SJCRH30 (cell line): ENCODE measurements at places on chromosomes 4 and X.

GRCh38 chr4:123299212-123299691 is 97.3 kb upstream of the SPRY1 start:
- DNase-seq: no peak

DNA sequence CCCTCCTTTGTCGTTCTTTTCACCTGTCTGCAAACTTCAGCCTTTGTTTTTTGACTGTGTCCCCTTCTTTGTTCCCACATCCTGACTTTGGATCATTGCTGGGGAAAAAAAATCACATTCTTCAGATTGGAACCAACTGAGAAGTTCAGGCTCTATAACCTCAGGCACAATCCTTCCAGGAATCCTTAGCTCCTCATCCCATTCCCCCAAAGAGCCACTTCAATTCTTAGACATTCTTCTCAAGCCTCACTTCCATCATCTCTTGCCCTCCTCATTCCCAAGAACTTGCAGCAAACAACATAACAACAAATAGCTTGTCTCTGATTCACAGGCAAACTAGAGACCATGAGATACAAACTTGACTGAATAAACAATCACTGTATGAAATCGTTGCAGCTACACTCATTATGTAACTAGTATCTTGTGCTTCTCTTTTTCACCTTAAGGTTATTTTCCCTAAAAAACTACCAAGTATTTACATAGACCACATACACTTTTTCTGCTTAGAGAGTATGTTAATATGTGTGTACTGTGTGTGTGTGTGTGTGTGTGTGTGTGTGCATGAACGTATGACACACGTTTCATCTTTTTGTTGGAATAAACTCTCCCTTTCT is 26.4 kb upstream of the PGM2 start:
- DNase-seq: no peak

- no peak for DNase-seq
These were observed 141.7 kb upstream of the RAI2 start for GRCh38 chrX:18002791-18003190.

DNA sequence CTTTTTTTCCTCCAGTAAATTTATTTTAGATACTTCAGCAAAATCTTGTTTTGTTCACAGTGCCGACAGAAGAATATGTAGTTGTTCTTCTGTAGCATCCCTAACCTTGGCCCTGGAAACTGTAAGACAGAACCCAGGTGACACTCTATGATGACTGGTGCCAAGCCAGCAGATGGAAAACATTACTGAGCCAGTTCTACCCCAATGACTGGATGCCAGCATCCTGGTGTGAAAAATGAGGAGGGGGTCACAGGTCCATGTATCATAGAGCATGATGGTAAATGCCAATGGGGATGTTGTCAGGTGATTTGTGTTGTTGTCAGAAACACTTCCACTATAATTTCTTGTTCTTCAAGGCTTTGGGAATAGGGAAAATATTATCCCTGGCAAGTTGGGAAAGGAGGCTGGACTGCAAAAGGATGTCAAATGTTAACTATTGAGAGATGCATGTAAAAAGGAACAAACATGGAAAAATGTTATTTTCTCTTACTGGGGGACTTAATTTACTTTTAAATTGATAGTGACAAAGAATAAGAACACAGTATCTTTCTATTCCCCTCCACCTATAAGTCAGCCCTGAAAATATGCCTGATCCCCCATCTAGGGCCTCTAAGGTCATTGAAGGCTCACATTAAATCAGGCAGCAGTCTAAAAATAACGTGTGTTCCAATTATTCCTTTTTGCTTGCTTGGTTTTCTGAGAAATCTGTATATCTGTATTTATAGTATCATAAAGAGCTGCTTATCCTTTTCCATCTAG is 159.8 kb downstream of the RASL11B start:
- no peak for DNase-seq

- DNase-seq: peak; percentile 1
These were observed 68.2 kb downstream of the USP9X start for GRCh38 chrX:41153448-41153847.

DNA sequence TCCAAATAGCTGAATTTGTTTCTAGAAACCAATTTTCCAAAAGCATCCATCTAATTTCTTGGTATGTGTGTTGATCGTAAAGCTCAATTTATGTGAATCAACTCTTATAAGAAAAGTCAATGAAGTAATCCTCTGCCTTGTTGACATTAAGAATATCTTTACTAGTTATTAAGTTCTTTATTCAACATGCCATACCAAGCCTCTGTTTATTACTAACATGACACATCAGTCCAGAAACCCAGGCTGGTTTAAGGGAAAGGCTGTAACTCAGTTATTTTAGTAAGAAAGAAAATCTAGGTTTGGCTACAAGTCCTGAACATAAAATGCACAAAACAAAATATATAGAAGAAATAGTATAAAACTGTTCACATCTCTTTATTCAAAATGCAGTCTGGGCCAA is 48.0 kb downstream of the KLHL34 start:
- no peak for DNase-seq

DNA sequence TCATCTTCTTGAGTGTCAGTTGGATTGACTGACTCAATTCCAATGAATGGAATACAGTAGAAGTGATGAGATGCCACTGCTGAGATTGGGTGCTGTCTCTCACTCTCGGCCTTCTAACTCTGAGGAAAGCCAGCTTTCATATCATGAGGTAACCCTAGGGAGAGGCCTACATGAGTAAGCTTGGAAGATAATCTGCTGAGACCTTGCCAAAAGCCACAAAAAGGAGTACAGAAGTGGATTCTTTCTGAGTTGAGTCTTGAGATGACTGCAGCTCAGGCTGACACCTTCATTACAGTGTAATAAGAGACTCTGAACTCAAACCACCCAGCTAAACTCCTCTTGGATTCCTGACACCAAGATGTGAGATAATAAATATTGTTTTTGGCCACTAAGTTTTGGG is 537.4 kb upstream of the MAGEB18 start:
- DNase-seq: no peak

- DNase-seq: no peak
These were observed 39.3 kb upstream of the RPL34 start for GRCh38 chr4:108581083-108581482.

DNA sequence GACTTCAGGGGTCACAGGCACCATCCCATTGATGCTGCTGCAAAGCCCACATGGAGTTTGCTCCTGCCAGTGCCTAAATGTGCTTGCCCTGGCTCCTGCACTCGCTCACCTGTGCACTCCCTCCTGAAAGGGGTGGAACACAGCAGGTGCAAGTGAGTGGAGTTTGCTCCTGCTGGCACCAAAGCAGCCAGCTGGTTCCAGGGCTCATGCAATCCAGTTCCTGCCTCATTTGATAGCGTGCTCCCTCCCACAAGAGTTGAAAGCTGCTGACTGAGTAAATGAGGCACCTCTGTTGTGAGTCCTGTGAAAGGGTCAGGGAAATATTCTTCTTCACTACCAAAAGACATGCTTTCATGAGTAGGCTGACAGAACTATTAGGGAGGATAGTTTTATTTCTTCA is 30.5 kb downstream of the CXCL8 start:
- DNase-seq: no peak

DNA sequence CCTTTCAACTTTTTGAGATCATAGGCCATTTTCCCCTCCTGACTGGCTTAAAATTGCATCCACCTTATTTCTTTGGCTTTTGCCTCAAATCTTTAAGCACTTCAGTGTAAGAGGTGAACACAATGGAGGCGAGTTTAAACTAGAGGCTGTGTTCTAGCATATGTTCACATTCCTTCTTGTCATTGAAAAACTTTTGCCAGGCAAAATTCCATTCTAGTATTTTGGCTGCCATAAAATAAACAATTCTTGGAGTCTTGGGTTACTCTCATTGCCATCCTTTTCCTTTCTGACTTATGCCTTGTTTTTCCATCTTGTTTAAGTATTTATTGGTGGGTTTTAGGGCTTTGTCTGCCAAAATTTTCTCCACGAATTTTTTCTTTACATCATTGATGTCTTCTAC is 137.3 kb upstream of the ANXA10 start:
- no peak for DNase-seq

GRCh38 chr4:17030543-17030942 is 132.1 kb upstream of the LDB2 start:
- no peak for DNase-seq

DNA sequence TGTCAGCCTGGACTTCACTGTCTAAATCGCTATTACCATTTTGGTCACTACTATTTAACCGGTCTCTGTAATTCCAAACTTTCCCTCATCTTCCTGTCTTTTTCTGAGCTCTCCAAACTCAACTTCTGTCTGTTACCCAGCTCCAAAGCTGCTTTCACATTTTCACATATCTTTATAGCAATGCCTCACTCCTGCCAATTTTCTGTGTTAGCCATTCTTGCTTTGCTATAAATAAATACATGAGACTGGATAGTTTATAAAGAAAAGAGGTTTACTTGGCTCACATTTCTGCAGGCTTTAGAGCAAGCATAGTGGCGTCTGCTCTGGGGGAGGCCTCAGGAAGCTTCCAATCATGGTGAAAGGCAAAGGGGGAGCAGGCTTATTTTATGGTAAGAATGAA is 368.3 kb upstream of the GNPDA2 start:
- DNase-seq: no peak

- DNase-seq: peak; percentile 13
These were observed 4.7 kb downstream of the LAMP2 start for GRCh38 chrX:120464411-120464810.

DNA sequence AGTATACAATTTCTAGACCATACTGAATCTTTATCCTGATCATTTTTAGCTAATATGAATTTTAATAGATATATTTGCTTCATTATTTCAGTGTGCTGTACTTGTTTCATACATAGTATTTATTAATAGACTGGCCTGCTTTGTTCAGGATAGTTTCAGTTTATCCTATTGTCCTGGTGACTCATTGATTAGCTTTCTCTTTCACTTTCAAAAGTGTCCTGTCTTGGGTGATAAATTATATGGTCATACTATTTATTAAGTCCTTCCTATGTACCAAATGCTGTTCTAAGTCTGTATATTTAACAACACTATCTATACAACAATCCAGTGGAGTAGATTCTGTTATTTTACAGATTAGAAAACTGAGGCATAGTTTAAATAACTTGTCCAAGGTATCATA is 153.8 kb upstream of the RAPGEF2 start:
- no peak for DNase-seq

GRCh38 chr4:189098932-189099696 is 841.6 kb upstream of the FRG1 start:
- DNase-seq: no peak
